ENCODE measurements at places on chromosomes 5 and 9.

GRCh38 chr9:2967766-2968165 lies 123.9 kb upstream of the PUM3 start:
- no peak for DNase-seq

DNA sequence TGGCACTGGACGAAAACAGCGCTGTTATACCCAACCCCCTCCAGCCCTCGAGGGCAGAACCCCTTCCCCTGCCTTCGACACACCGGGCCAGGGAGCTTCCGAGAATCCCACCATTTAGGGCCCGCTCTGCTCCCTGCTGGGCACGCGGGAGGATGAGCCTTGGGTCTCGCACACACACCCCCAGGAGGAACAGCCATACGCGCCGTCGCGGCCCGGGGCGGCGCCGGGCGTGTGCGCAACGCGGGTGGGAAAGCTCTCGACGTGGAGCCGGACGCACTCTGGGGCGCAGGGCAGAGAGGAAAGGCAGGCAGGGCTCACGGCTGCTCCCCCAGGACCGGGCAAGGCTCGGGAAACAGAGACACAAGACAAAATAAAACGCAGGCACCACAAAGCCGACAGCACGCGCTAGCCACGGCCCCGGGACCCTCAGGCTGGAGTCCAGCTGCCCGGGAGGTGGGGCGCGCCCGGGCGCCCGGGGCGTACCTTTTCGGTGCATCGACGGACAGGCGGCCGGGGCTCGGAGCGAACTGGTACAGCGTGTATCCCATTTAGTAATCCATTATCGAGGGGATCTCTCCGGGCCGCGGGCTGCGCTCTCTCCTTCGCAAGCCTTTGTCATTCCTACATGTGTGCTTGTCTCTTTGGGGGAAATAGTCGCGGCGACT lies 789 bp downstream of the SEMA6A start:
- no peak for DNase-seq

DNA sequence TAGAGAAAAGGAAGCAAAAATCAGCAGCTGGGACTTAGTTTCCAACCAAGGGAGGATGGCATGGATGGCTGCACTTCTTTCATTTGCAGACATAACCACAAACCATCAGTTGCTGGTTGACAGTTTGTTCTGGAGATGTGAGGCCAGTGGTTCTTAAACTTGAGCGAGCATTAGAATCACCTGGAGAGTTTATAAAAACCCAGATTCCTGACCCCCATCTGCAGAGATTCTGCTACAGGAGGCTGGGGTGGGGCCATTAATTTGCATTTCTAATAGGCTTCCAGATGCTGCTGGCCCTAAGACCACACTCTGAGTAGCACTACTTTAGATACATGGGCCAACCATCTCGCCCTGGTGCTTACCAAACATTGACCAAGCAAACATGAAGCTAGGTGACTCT lies 60.8 kb downstream of the MARCHF3 start:
- DNase-seq, result no peak

- no peak for DNase-seq
These were observed 186.7 kb downstream of the KIAA0825 start for GRCh38 chr5:94431696-94432095.

- DNase-seq, result no peak
These were observed 14.1 kb downstream of the SLC25A25 start for GRCh38 chr9:128082151-128082550.

DNA sequence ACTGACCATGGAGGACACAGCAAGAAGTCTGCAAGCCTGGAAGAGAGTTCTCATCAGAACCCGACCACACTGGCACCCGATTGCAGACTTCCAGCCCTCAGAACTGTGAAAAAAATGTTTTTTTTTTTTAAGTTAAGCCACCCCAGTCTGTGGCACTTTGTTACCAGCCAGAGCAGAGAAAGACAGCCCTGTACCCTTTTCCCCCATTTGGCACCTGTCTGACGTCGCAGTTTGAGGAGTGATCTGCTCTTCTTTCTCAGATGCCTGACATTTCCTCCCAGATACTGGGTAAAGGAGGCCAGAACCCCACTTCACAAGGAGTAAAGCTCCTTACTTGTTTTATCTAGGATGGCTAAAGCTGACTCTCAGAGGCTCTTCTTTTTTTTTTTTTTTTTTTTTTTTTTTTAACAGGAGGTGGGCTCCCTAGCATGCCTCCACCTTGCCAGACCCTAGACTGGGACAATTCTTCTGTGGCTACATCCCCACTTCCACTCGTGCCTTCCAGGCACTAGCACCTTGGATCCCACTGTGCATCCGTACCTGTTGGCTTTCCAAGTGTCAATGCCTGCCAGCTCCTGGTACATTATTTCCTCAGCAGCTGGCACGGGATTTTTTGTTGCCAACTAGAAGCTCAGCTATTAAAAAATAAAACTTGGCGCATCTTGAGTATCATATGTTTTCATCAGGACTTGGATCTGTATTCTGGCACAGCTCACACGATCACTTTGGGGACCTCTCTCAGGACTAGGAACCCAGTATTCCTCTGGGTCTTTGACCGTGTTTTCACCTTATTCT lies 14.4 kb downstream of the CAMK4 start:
- no peak for DNase-seq

DNA sequence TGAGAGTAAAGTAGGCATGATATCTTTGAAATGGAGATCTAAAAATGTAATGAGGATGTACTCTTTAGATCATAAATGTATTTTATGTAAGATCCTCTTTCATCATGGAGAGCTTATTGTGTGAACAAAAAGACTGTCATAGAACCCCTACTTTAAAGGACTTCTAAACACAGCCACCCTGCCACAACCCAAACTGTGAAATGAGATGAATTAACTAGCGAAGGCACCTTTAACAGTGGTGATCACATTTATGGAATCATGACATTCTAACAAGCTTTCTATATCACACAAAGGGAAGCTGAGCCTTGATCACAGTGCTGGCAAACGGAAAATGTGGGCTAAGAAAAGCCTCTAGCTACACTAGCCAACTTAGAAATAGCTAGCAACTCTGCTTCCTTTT lies 1585.2 kb downstream of the EFNA5 start:
- no peak for DNase-seq

GRCh38 chr5:10934783-10935355 lies 173.8 kb upstream of the DAP start:
- no peak for DNase-seq

DNA sequence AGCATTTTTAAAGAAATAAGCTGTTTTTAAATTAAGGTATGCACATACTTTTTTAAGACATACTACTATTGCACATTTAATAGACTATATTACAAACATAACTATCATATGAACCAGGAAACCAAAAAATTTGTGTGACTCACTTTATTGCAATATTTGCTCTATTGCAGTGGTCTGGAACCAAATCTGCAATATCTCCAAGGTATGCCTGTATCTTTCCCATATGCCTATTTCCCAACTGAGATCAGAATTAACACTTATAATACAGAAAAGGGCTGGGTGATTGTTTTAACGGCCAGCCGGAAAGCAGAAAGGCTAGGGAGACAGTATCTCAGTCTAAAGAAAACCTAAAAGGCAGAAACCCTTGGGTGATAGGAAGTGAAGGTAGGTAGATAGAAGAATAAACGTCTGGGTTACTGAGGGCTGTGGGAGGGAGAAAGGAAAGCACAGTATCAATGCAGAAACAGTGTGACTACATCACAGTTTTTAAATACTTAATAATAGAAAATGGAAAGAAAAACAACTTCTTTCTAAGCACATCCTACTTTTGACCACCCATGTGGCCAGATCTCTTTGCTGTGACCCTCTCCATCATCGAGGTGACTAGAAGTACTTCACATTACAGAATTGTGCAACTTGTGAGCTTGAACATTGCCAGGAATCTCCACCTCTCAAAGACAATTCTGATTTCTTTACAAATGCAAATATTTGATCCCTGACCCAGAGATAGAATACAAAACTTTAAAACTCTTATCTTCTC lies 126.4 kb downstream of the LPAR1 start:
- DNase-seq, result no peak

DNA sequence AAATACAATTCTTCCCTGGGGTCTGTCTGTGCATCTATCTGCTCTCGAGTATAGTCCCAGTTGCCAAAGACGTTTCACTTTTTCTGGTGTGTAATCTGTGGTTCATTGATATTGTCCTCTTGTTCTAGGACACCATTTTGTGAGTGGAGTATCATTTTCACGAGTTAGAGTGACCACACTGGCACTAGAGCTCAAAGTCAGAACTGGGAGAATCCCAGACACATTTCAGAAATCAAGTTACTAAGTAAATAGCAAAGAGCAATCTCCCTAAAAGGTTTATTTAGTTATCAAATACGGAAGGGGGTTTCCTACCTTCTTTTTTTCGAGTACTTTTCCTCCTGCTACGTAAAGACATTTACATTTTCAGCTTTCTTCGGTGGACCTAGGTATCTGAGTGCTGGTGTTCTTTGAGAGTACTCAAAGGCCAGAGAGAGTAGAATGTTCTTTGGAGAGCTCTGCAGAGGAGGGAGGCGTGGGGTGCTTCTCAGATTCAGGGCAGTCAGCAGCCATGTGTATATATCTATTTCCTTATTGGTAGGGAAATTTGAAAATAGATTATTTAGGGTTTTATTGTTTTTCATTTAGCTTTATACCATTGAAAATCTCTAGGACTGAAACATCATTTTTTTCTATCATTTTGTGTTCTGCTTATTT lies 8.9 kb upstream of the HSPA9 start:
- DNase-seq, result no peak

DNA sequence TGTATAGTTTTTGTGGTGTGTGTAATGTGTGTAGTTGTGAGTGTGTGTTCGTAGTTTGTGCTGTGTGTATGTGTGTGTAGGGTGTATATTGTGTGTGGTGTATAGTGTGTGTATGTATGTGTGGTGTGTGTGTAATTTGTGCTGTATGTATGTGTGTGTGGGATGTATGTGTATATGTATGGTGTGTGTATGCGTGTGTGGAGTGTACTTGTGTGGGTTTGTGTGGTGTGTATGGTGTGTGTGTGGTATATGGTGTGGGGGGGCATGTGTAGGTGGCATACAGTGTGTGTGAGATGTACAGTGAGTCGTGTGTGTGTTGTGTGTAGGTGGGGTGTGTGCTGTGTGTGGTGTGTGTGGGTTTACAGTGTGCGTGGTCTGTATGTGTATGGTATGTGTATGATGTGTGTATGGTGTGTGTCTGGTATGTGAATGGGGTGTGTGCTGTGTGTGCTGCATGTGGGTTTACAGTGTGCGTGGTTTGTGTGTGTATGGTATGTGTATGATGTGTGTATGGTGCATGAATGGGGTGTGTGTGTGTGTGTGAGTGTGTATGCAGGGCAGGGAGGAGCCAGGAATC lies 125.2 kb downstream of the GADD45G start:
- no peak for DNase-seq

DNA sequence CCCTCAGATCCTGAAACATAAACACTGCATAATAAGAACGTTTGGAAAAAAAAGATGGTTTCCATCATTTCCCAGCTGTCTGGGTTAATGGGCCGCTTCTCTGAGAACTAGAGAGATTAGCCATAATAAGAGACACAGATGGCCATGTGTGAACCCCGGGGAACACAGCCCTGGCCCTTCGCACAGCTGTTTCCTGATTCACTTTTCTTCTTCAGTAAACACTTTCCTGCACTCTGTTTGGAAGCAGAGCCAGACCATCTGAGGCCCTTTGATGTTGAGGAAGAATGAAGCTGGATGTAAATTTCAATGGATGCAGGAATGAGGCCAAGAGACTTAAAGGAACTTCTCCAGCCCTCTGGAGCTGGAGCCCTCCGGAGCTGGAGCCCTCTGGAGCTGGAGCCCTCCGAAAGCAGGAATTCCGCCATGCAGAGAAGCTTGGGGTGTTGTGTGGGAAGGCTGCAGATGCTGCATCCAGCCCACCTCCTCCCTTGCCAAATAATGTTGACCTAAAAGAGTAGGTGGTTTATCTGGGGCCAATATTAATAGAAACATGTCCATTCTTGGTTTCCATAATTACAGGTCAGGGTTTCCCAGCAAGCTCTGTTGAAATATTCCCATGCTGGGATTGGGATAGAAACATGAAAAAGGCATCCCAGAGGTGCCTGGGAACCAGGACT lies 218.9 kb downstream of the NXNL2 start:
- no peak for DNase-seq

- DNase-seq, result no peak
These were observed 4.2 kb upstream of the BSPRY start for GRCh38 chr9:113345190-113345589.

DNA sequence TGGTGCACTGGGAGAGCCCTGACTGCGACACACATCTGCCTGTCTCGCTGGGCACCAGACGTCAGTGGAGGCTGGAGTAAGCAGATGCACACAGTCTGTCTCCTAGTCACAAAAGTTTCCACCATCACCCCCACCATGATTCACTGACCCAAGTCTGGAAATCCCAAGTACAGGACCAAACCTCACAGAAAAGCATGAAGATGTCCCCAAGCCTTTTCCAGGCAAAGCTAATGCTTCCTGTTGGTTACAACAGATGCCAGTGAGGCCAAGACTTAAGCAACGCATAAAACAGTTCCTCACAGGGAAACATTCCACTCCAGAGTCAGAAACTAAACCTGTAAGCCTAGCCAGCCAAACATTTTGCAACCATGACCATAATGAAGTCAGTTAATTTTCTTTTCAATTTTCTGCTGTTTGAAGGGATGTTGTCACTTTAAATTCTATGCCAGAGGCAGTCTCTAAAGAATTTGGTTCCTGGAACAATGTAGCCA lies 259.3 kb upstream of the SLC30A5 start:
- no peak for DNase-seq

GRCh38 chr5:173318881-173319620 lies 9.2 kb downstream of the STC2 start:
- no peak for DNase-seq

DNA sequence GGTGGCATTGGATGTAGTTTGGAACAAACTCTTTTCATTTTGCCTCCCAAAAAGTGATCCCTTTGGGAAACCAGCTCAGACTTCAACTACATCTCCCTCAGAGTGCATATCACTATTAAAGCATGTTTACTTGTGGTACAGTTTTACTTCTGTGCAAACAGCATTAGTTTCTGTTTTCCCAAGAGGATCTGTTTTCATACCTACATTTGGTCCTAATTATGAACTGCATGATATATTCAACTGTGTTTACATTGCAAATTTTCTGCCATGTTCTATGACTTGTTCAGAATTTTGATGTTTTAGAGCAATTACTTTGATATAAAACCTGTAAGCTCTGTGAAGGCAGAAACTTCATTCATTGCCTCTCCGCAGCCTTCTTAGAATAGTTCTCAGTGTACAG lies 681.5 kb upstream of the ACO1 start:
- DNase-seq, result no peak
